ENCODE measurements at places on chromosomes 2 and 18.

DNA sequence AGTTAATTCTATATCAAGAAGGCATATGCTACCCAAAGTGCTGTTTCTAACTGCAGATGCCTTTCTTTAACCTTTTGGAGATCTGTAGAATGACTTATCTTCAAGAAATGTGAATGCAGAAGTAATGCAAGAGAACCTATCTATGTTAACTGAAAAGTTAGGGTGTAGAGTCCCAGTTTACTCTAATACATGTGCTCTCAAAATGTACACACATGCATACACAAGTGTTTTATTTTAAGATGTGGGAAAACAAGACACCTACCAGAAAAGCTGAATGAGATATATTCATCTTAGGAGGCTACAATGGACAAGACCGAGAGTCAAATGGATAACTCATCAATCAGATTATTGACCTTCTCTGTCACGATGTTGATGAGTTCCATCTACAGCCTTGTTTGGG, 80.9 kb downstream of the CDCA7 start:
- no peak for DNase-seq

GRCh38 chr18:11497585-11497984, 111.8 kb upstream of the SLC35G4 start:
- DNase-seq = no peak

GRCh38 chr2:74618410-74619083, 29.6 kb downstream of the M1AP start:
- no peak for DNase-seq

DNA sequence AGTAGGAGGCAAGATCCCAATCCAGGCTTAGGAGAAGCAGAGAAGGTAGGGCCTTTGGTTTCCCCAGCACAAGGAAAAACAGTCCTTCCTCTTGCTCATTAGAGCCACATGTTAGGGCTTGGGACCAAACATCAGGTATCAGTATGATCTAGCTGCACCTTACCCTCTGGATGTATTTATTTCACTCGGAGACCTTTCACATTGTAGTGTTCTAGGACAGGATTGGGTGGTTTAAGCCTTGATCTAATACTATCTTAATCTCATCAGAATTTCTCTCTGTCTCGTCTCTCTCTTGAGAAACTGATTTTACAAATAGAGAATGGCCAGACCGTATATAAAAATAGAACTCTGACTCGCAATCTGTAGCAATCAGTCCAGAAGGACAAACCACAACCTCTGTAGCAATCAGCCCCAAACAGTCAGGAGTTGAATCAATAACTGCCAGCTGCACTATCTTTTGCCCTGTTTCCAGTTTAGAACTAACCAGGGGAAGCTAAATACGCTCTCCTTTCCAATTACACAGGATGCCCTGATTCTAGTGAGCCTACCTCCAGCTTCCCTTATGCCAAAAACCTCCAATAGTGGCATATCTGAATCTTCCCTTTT, 207.1 kb downstream of the TDRD15 start:
- DNase-seq = no peak

DNA sequence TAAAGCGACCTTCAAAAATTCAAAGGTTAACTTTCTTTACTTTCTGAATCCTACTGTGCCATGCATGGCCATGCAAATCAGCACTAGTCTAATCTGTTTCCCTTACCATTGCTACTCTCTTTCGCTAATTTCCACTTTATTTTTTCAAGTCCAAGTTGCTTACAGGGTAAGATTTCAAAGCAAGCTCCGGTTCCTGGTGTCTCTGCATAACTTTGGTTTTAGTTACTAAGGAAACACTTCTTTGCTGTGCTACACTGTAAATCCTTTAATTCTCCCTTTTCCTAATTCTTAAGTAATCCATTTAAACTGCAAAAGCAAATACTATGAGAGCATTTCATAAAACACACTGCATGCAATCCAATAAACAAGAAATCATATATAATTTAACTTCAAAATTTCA, 383.5 kb upstream of the LYPD1 start:
- no peak for DNase-seq

- DNase-seq = no peak
These were observed 44.8 kb downstream of the DIPK1C start for GRCh38 chr18:74412116-74412880.

- DNase-seq = no peak
These were observed 39.0 kb downstream of the MYO3B start for GRCh38 chr2:170216981-170217380.

GRCh38 chr18:2478662-2479061, 92.6 kb downstream of the METTL4 start:
- DNase-seq = no peak

DNA sequence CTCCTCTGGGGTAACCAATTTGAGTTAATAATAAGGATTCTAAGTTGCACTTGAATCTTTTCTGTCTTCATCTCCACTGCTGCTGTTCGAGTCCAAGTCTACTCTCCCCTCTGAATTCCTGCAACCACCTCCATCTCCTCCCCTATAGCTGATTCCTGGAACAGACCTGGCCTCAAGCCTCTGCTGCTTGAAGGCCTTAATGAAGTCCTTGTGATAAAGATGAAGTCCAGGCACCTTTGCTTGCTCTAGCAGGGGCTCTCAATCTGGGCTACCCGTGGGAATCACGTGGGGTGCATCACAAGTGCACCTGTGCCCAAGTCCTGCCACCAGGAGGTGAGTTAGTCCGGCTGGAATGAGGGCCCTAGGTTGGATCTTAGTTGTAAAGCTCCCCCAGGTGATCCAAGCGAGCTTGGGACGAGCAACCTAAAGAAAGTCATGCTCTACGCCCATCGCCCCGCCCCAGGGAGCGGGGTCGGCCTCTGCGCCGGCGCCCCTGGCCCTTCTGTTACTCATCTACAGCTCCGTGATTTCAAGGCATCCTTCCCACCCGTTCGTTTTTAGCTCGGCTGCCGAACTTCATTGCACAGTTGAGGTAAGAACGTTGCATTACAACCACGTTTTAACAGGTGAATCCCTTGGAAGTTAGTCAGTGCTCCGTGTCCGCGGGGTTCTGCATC, 905 bp upstream of the IAH1 start:
- DNase-seq = peak; percentile 3
